Peyer's patch (tissue), 4 donors: ENCODE measurements at places on chromosomes 16 and 17. TPM values are rescaled to one million over a fixed set of nuclear protein-coding genes. Genes with fewer than 3 reads are reported as not detected.
A peak's percentile ranks its signal among the peaks of the same experiment; 100 is the strongest.

DNA sequence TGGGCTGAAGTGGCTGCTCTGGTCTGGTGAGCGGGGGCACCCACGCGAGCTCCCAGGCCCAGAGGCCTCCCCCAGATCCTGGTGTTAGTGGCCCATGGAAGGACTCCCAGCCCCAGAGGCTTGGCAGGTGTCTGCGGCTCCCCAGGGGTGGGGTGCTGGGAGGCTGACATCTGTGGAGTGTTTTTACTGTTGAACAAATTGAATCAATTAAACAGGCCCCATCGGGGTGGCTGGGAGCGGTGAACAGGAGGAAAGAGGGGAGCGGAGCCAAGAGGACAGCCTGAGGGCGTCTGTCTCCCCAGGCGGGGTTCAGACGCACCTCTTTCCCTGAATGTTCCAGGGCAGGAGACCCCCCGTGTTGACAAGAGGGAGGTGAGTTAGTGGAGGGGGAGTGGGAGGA is 29.9 kb downstream of the ACTG1 start:
- H3K36me3 ChIP-seq: no peaks in the 10 kb centered on the region
- H3K4me3 ChIP-seq: no peak overlapping the region
- no peak for DNase-seq

GRCh38 chr17:9987779-9988585 is 82.9 kb upstream of the RCVRN start:
- H3K4me1 ChIP-seq: no peaks in the 10 kb centered on the region
- no peak overlapping the region for H3K4me3 ChIP-seq
- no peak for DNase-seq
- H3K36me3 ChIP-seq: no peaks in the 10 kb centered on the region
- H3K27ac ChIP-seq: no peak overlapping the region

- no peak overlapping the region for H3K4me3 ChIP-seq
- no peak for DNase-seq
- H3K27me3 ChIP-seq: no peaks in the 10 kb centered on the region
- no peaks in the 10 kb centered on the region for H3K4me1 ChIP-seq
These were observed 20.6 kb downstream of the DNAAF1 start for GRCh38 chr16:84165746-84166145.

DNA sequence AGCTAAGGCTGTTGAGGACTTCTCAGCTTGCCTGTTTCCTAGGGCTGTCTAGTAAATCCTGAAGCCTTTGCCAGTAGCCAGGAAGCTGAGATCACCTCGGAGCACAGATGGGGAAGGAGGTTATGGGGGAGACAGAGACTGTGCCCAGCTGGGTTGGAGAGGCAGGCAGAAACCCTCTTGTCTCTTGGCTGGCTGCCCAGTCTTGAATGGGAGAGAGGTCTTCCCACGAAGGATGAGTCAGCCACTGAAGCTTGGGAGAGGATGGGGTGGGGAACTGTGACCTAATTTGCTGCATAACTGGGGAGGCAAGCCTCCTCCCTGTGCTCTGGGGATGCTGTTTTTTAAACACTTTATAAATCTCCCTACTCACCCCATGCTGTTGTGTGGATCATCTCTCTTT is 69.8 kb downstream of the SHISA9 start:
- no peak overlapping the region for H3K4me3 ChIP-seq
- H3K27ac ChIP-seq: no peak overlapping the region
- H3K4me1 ChIP-seq: no peaks in the 10 kb centered on the region

- H3K27ac ChIP-seq: no peak overlapping the region
- no peaks in the 10 kb centered on the region for H3K27me3 ChIP-seq
These were observed 98.3 kb downstream of the CMIP start for GRCh38 chr16:81542609-81543570.

DNA sequence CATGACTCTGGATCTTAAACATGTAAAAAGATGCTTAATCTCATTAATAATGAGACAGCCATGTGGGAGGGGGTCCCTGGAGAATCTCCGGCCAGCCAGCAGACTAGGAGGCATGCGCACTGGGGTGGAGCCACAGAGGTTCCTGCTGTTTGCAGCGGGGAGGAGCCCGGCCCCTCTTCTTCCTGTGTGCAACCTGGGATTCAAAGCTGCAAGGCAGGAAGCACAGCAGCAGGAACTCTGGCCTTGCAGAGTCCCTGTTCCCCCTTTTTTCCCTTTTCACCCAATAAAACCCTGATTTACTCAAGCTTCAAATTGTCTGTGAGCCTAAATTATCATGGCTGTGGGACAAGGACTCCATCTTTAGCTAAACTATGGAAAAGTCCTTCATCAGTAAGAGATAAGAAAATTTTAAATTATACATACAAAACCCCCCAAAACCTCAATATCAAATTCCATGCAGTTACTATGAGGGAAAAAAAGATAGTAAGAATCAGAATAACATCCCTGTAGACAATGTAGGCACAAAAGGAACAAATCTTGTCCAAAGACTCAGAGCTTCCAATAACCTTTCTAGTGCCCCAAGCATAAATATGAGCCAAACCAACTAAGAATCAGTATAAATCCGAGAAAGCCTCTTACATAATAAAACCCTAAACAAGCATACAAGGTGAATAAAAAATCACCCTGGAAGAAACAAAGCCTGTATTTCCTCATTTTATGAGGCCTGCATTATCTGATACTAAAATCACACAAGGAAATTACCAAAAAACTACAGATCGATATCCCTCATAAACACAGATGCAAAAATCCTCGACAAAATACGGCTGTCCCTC is 12.1 kb downstream of the CFDP1 start:
- no peak overlapping the region for H3K27ac ChIP-seq
- no peaks in the 10 kb centered on the region for H3K4me1 ChIP-seq
- no peaks in the 10 kb centered on the region for H3K27me3 ChIP-seq
- DNase-seq: peak; percentile 43
- no peak overlapping the region for H3K4me3 ChIP-seq
- H3K36me3 ChIP-seq: no peaks in the 10 kb centered on the region

DNA sequence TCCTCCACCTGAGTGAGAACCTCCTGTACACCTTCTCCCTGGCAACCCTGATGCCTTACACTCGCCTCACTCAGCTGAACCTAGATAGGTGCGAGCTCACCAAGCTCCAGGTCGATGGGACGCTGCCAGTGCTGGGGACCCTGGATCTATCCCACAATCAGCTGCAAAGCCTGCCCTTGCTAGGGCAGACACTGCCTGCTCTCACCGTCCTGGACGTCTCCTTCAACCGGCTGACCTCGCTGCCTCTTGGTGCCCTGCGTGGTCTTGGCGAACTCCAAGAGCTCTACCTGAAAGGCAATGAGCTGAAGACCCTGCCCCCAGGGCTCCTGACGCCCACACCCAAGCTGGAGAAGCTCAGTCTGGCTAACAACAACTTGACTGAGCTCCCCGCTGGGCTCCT is 679 bp downstream of the GP1BA start:
- H3K27me3 ChIP-seq: no peaks in the 10 kb centered on the region
- peaks cover 11% of the 10 kb centered on the region for H3K4me1 ChIP-seq
- no peak overlapping the region for H3K27ac ChIP-seq
- H3K36me3 ChIP-seq: no peaks in the 10 kb centered on the region

- no peak overlapping the region for H3K4me3 ChIP-seq
- H3K4me1 ChIP-seq: no peaks in the 10 kb centered on the region
- no peak for DNase-seq
- no peaks in the 10 kb centered on the region for H3K27me3 ChIP-seq
These were observed 190.2 kb downstream of the PRKCA start for GRCh38 chr17:66492561-66493005.

DNA sequence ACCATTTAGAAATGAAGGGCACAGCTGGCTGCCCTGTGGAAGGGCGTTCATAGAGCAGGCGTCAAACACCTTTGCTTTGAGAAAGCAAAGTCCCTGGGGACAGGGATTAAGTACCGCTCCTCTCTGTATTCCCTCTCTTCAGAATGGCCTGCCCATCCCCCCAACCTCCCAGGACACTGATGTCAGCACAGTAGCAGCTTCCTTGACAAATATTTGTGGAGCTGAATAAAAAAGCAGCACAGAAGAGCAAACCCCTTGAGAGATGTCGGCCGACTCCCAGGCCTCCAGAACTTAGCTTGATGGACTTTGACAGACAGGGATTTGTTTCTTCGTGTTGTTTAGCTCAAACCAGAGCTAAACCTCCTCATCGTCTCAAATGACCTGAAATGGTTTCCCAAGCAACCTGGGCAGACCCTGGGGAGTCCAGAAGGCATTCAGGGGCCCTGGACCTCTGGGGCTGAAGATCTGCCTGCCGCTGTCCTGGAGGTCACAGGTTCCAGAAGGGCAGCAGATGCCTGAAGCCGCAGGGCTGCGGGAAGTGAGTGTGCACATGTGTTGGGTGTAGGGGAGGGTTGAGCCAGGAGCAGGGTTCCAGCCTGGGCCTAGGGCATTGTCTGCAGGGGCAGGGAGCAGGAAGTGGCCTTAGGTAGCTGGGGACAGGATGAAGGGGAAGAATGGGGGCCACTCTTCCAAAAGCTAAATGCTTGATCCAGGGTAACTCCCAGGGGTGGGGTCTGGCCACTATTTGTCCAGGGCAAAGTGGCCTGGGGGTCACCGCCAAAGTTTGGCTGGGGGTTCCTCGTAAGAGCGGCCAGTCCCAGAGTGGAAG is 42.3 kb upstream of the NKD1 start:
- no peaks in the 10 kb centered on the region for H3K36me3 ChIP-seq
- H3K27ac ChIP-seq: no peak overlapping the region
- DNase-seq: no peak

- no peaks in the 10 kb centered on the region for H3K27me3 ChIP-seq
- H3K4me1 ChIP-seq: no peaks in the 10 kb centered on the region
- no peak for DNase-seq
- no peaks in the 10 kb centered on the region for H3K36me3 ChIP-seq
- H3K27ac ChIP-seq: no peak overlapping the region
- H3K4me3 ChIP-seq: no peak overlapping the region
These were observed 20.5 kb upstream of the DHX8 start for GRCh38 chr17:43463241-43463640.

DNA sequence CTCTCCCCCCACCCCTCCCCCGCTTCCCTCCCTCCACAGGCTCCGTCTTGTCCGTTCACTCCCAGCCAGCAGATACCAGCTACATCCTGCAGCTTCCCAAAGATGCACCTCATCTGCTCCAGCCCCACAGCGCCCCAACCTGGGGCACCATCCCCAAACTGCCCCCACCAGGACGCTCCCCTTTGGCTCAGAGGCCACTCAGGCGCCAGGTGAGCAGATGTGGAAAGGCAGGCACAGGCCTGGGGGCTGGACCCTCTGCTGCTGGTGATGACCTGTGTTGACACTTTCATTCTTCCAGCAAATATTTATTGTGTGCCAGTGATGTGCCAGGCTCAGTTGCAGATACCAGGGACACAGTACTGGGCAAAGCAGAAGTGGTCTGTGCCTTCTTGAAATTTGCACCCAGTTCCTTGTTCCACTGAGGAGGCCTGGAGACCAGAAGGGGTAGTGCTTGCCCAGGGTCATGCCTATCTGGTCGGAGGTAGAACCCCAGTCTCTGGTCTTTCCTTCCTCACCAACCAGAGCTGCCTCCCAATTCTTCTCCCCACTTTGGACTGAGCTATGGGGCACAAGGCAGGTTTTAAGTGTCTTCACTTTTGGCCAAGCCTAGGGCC is 10.3 kb upstream of the ABCC3 start:
- no peaks in the 10 kb centered on the region for H3K27me3 ChIP-seq
- no peak overlapping the region for H3K4me3 ChIP-seq
- H3K4me1 ChIP-seq: no peaks in the 10 kb centered on the region
- DNase-seq: no peak
- H3K36me3 ChIP-seq: no peaks in the 10 kb centered on the region

- H3K27ac ChIP-seq: no peak overlapping the region
- no peak for DNase-seq
- no peaks in the 10 kb centered on the region for H3K27me3 ChIP-seq
- peaks cover 4% of the 10 kb centered on the region for H3K36me3 ChIP-seq
- no peak overlapping the region for H3K4me3 ChIP-seq
These were observed 24.4 kb downstream of the SNN start for GRCh38 chr16:11692651-11693050.

DNA sequence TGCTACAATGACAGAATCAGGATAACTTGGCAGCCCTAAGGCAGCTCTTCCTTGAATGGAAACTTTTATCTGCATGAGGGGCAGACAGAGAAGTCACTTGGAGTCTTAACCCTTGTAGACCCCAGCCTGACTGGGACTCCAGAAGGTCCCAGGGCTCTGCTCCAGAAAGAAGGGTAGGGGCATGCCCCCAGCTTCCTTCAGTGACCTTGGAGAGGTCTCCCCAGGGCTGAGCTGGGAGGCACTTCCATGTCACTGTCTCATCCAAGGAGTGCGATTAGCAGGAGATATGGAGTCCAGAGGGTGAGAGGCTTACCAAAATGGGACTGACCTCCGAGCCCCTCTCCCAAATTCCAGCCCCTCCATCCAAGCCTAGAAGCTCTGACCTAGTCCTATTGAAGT is 3.4 kb upstream of the NLRC5 start:
- peak overlapping the region; percentile 68 for H3K27ac ChIP-seq
- DNase-seq: no peak
- H3K4me1 ChIP-seq: peaks cover 11% of the 10 kb centered on the region
- no peaks in the 10 kb centered on the region for H3K27me3 ChIP-seq
- no peaks in the 10 kb centered on the region for H3K36me3 ChIP-seq
- no peak overlapping the region for H3K4me3 ChIP-seq

- DNase-seq: peak; percentile 41
- H3K27ac ChIP-seq: no peak overlapping the region
- H3K4me1 ChIP-seq: peaks cover 27% of the 10 kb centered on the region
- H3K4me3 ChIP-seq: peak overlapping the region; percentile 6
- H3K27me3 ChIP-seq: no peaks in the 10 kb centered on the region
- H3K36me3 ChIP-seq: no peaks in the 10 kb centered on the region
These were observed 23.4 kb downstream of the SLC25A10 start for GRCh38 chr17:81735264-81736102.

DNA sequence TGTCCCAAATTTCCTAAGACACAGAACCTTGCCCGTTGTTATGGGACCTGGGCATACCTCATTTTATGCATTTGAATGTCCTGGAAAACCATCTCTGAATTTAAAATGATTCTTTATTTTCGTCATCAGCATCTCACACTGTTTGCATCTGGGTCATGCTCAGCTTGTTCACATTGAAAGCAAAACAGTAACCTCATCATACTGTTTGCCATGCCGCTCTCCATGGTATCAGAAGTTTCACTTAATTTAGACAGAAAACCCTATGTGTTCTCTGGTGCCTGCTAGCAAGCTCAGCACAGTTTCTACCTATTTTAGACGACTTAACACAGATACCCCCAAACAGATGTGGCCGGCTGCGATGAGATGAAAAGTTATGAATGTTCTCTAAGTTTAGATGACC is 292.1 kb downstream of the SNX29 start:
- H3K27ac ChIP-seq: no peak overlapping the region
- H3K4me3 ChIP-seq: no peak overlapping the region
- H3K4me1 ChIP-seq: no peaks in the 10 kb centered on the region
- H3K36me3 ChIP-seq: no peaks in the 10 kb centered on the region
- no peak for DNase-seq
- no peaks in the 10 kb centered on the region for H3K27me3 ChIP-seq

The TOM1L1 gene
- 108 TPM for total RNA-seq

The KRTAP16-1 gene
- not detected for total RNA-seq

The IGF2BP1 gene
- not detected for total RNA-seq

The FLII gene
- 488 TPM for total RNA-seq

The SALL1 gene
- 1.7 TPM for total RNA-seq

The MT1H gene
- 30.1 TPM for total RNA-seq

The OR1A1 gene
- total RNA-seq: not detected

The CDRT15L2 gene
- total RNA-seq: not detected
